ENCODE measurements at places on chromosomes 11 and 22. TPM values are rescaled to one million over a fixed set of nuclear protein-coding genes. Genes with fewer than 3 reads are reported as not detected.

Gene CCS
- total RNA-seq: 27.7 TPM

Gene SMIM35
- not detected for total RNA-seq

Gene MOGAT2
- 0.52 TPM for total RNA-seq

Gene FGF4
- 1.6 TPM for total RNA-seq

Gene KRTAP5-10
- total RNA-seq: not detected

Gene C11orf16
- not detected for total RNA-seq

Gene RHOD
- 7.8 TPM for total RNA-seq

Gene GLYAT
- total RNA-seq: not detected

Gene MS4A3
- 6.8 TPM for total RNA-seq

Gene PDGFB
- total RNA-seq: 8.9 TPM

Gene HBG1
- total RNA-seq: 24.5 TPM

Gene CAVIN3
- 28.2 TPM for total RNA-seq

Gene BCO2
- 9.4 TPM for total RNA-seq

Gene PRR33
- 1.0 TPM for total RNA-seq

Gene KRTAP5-7
- total RNA-seq: not detected

Gene CNTF
- total RNA-seq: 1.6 TPM

Gene FGF3
- total RNA-seq: not detected

All from skeletal muscle tissue (tissue), 5 donors.